ENCODE measurements at places on chromosomes 16 and 17.

GRCh38 chr17:2693561-2694380 is 17.8 kb downstream of the CLUH start:
- peaks cover 3% of the 10 kb centered on the region for H3K36me3 ChIP-seq
- H3K27me3 ChIP-seq: no peaks in the 10 kb centered on the region
- H3K4me3 ChIP-seq: no peak overlapping the region
- no peaks in the 10 kb centered on the region for H3K4me1 ChIP-seq

DNA sequence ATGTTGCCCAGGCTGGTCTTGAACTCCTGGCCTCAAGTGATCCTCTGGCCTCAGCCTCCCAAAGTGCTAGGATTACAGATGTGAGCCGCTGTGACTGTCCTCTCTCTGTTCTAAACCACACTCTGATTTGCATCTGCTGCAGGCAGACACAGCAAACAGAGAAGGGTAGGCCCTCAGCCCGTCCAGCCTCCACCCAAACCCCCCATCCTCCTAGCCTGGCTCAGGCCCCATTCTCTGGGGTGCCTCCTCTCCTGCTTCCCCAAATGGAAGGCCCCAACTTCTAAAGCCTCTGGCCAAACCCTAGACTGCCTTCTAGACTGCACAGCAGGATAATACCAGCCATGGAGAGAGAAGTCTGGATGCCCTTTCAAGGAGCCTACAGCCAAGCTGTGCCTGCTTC is 4.1 kb upstream of the GFAP start:
- H3K4me1 ChIP-seq: no peaks in the 10 kb centered on the region
- no peaks in the 10 kb centered on the region for H3K27me3 ChIP-seq
- no peaks in the 10 kb centered on the region for H3K36me3 ChIP-seq
- no peak for DNase-seq
- no peak overlapping the region for H3K4me3 ChIP-seq

GRCh38 chr17:58475985-58476384 is 12.2 kb downstream of the HSF5 start:
- no peak overlapping the region for H3K4me3 ChIP-seq
- no peaks in the 10 kb centered on the region for H3K4me1 ChIP-seq
- no peak overlapping the region for H3K27ac ChIP-seq
- no peaks in the 10 kb centered on the region for H3K36me3 ChIP-seq
- no peak for DNase-seq
- H3K27me3 ChIP-seq: no peaks in the 10 kb centered on the region

GRCh38 chr16:3363793-3364192 is 8.1 kb downstream of the OR2C1 start:
- H3K4me1 ChIP-seq: no peaks in the 10 kb centered on the region
- no peak overlapping the region for H3K27ac ChIP-seq
- DNase-seq: no peak
- no peaks in the 10 kb centered on the region for H3K27me3 ChIP-seq

- no peak for DNase-seq
- no peaks in the 10 kb centered on the region for H3K36me3 ChIP-seq
- no peaks in the 10 kb centered on the region for H3K27me3 ChIP-seq
- no peaks in the 10 kb centered on the region for H3K4me1 ChIP-seq
Observed at GRCh38 chr17:74697515-74697914, 15.2 kb downstream of the CD300LF start.

DNA sequence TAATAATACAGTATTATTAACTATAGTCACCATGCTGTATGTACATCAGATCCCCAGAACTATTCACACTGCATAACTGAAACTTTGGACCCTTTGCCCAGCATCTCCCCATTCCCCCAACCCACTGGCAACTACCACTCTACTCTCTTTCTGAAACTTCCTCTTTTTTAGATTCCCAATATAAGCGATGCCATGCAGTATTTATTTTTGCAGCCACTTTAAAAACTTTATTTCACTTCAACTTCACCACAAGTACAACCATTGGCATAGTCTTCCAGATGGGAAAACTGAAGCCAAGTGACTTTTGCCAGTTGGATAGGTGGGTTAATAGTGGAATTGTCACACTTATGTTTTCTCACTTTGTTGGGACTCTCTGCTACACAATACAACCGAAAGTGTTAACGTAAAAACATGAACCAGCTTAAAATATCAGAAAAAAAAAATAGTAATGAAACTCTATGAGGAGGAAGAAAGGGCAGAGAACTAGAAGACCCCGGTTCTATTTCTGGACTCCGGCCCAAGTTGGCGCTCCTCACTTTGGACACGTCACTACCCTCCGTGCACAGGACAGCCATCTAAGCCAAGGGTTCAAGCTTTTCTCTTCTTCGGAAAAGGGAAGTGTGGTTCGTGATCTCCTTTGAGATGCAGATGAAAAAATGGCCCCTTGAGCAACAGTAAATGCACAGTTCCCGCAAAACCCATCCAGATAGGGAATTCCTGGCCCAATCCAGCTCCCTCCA is 743 bp downstream of the SHCBP1 start:
- H3K4me1 ChIP-seq: no peaks in the 10 kb centered on the region
- H3K36me3 ChIP-seq: no peaks in the 10 kb centered on the region
- H3K27me3 ChIP-seq: no peaks in the 10 kb centered on the region
- H3K4me3 ChIP-seq: peak overlapping the region; percentile 74
- no peak overlapping the region for H3K27ac ChIP-seq

- H3K27me3 ChIP-seq: no peaks in the 10 kb centered on the region
- peak within 1 kb of the TSS; percentile 8 for H3K27ac ChIP-seq
- H3K4me3 ChIP-seq: no peak within 1 kb of the TSS
- no peaks in the 10 kb centered on the region for H3K36me3 ChIP-seq
- DNase-seq: no peak
Observed at GRCh38 chr16:31149894-31150890, at the start of gene PRSS36. TSS of gene PRSS36 (minus strand) at chr16:31150066. CDS start at chr16:31150035, 31 bp downstream.

DNA sequence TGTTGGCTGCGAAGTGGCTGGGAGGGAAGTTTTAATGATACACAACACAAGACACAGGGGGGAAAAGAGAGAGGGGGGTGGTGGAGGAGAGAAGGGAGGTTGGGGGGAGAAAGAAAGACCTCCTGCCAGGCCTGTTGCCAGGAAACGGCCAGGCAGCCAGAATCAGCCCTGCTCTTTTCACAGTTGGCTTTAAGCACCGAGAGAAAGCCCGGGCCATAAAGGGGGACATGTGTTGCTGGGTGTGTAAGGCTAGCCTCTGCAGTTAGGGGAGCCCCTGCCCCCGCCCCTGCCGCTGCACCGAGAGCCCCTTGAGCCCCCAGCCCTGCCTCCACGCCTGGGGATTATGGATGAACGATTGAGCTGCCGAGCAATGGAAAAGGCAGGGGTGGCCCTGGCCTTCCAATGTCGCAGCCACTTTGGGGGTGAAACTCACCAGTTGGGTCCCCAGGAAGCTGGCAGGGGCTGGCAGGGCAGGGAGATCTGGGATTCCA is 13.9 kb upstream of the WNT3 start:
- H3K4me1 ChIP-seq: no peaks in the 10 kb centered on the region
- no peak for DNase-seq
- H3K27ac ChIP-seq: no peak overlapping the region
- H3K4me3 ChIP-seq: no peak overlapping the region
- H3K36me3 ChIP-seq: no peaks in the 10 kb centered on the region

DNA sequence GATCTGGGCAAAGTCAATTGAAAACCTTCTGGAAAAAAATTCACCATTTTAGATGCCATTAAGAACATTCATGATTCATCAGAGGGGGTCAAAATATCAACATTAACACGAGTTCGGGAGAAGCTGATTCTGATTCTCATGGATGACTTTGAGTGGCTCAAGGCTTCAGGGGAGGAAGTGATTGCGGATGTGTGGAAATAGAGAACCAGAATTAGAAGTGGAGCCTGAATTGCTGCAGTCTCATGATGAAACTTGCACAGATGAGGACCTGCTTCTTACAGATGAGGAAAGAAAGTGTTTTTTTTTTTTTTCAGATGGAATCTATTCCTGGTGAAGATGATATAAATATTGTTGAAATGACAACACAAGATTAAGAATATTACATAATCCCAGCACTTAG is 12.9 kb downstream of the ITGAX start:
- no peak overlapping the region for H3K4me3 ChIP-seq
- no peaks in the 10 kb centered on the region for H3K27me3 ChIP-seq
- no peaks in the 10 kb centered on the region for H3K4me1 ChIP-seq
- H3K27ac ChIP-seq: no peak overlapping the region
- no peak for DNase-seq

GRCh38 chr16:52293204-52293603 is 253.7 kb downstream of the TOX3 start:
- H3K27ac ChIP-seq: no peak overlapping the region
- H3K36me3 ChIP-seq: no peaks in the 10 kb centered on the region
- no peak for DNase-seq
- H3K27me3 ChIP-seq: no peaks in the 10 kb centered on the region
- H3K4me1 ChIP-seq: no peaks in the 10 kb centered on the region

DNA sequence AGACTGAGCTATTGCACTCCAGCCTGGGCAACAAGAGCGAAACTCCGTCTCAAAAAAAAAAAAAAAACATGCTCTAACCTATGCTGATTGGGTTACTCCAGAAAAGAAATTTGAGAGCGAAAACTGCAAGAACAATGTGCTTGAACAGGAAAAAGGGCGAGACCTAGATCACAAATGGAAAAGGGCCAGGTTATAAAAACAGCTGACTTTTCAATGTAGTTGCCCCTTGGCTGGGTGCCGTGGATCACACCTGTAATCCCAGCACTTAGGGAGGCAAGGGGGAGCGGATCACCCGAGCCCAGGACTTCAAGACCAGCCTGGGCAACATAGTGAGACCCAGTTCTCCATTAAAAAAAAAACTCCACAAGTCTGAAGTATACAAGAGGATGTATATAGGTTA is 48.8 kb downstream of the MRM3 start:
- no peak overlapping the region for H3K27ac ChIP-seq
- no peaks in the 10 kb centered on the region for H3K36me3 ChIP-seq
- DNase-seq: no peak
- H3K27me3 ChIP-seq: no peaks in the 10 kb centered on the region
- H3K4me1 ChIP-seq: no peaks in the 10 kb centered on the region
- no peak overlapping the region for H3K4me3 ChIP-seq

DNA sequence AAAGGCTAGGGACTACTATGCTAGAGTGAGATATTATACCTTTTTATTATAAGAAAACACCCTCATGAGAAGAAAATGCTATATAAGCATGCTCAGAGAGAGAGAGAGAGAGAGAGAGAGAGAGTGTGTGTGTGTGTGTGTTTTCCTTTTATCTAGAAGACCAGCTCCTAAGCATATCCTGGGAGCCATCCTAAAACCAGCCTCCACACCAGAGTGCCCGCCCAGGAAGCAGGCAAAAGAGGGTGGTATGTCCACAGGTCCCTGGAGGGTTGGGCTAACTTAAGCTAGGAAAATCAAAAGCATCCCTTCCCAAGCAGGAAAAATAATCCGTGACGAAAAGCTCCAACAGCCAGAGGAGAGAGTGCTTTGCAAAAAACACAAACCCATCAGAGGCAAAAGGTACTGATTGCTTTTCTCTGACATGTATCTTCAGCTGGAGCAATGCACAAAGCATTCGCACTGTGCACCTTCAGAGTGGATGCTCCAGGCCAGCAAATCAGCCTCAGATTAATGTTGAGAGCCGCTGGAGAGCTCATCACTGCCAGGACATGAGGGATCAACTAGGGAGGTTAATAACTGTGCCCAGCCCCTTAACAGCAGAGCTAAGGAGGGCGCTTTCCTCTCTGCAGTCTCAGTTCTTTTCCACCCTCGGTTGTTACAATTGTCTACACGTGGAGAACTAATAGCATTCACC is 125.1 kb downstream of the SLC39A11 start:
- no peak for DNase-seq
- H3K27ac ChIP-seq: no peak overlapping the region
- H3K4me3 ChIP-seq: no peak overlapping the region
- H3K27me3 ChIP-seq: no peaks in the 10 kb centered on the region

DNA sequence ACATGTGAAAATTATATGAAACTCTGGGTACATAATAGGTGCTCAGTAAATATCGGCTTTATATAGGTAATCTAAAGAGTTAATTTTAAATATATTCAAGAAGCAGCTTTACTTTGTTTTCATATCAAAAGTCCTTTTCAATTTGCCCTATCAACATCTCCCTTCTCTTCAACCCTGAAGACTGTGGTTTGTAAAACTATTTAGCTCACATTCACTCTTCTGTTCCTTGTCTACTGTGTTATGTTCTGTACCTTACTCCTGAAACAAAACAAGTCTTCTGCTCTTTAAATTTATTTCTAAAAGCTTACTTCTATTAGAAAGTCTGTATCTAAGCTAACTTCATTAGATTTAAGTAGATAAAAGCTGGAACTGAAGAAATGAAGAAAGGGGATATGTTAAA is 301.7 kb upstream of the PMFBP1 start:
- H3K4me1 ChIP-seq: no peaks in the 10 kb centered on the region
- no peaks in the 10 kb centered on the region for H3K36me3 ChIP-seq
- no peak for DNase-seq
- H3K4me3 ChIP-seq: no peak overlapping the region
- H3K27ac ChIP-seq: no peak overlapping the region

DNA sequence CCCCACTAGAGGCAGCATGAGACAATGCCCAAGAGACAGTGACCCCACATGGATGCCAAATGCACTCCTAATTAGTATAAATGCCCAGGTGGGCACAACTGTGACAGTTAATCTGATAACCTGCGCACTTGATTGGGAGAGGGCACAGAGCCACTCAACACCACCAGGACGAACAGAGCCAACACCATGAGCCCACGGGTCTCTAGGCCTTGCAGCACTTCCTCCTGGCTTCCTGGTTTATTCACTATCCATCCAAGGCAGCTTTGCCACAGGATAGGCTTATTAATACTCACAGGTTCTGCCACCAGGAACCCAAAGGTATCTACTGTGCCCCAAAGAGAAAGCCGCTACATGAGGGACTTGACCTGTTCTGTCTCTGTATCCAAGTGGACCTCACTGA is 14.9 kb downstream of the AXIN2 start:
- H3K27ac ChIP-seq: no peak overlapping the region
- no peaks in the 10 kb centered on the region for H3K27me3 ChIP-seq
- peaks cover 18% of the 10 kb centered on the region for H3K4me1 ChIP-seq
- DNase-seq: no peak
- H3K4me3 ChIP-seq: no peak overlapping the region

- no peak overlapping the region for H3K27ac ChIP-seq
- H3K27me3 ChIP-seq: no peaks in the 10 kb centered on the region
- DNase-seq: no peak
Observed at GRCh38 chr17:49216953-49217650, 6.6 kb downstream of the ABI3 start.

DNA sequence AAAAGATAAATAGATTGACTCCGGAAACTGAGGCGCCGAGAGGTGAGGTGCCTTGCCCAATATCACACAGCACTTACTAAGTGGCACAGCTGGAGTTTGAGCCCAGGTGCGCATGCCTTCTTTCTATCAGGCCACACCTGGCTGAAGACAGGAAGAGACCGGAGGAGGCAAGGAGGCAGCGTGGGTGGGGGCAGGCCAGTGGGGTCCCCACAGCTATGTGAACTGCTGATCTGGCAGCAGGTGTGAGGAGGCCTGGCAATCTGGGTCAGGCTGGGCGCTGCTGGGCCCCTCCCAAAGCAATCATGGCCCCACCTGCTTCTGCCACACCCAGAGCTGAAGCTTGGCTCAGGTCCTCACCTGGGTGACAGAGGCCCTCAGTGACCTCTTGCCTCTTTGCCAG is 1.9 kb upstream of the GDPD3 start:
- DNase-seq: peak; percentile 58
- no peaks in the 10 kb centered on the region for H3K27me3 ChIP-seq
- no peak overlapping the region for H3K27ac ChIP-seq
- no peak overlapping the region for H3K4me3 ChIP-seq
- H3K36me3 ChIP-seq: peaks cover 15% of the 10 kb centered on the region
- H3K4me1 ChIP-seq: no peaks in the 10 kb centered on the region

- no peak overlapping the region for H3K4me3 ChIP-seq
- H3K27ac ChIP-seq: no peak overlapping the region
- no peaks in the 10 kb centered on the region for H3K27me3 ChIP-seq
- no peaks in the 10 kb centered on the region for H3K4me1 ChIP-seq
- no peaks in the 10 kb centered on the region for H3K36me3 ChIP-seq
Observed at GRCh38 chr16:22670551-22671041, 143.4 kb upstream of the HS3ST2 start.

Data from pancreas (tissue), 10 donors.